Mammary epithelial cell (primary cell): ENCODE measurements at places on chromosomes 13 and 19. TPM values are rescaled to one million over a fixed set of nuclear protein-coding genes. Genes with fewer than 3 reads are reported as not detected.

Gene ONECUT3
- total RNA-seq: 0.09 TPM in 1 of 2 replicates, not detected in the other

Gene RNF17
- not detected in 2 replicates for total RNA-seq

Gene ZNF763
- 1.1 and 1.6 TPM in 2 replicates for total RNA-seq

Gene CLIP3
- 2.6 and 3.9 TPM in 2 replicates for total RNA-seq

Gene ZNF253
- 11.5 TPM for total RNA-seq

Gene ZNF726
- total RNA-seq: 2.4 and 4.1 TPM in 2 replicates

Gene VSTM2B
- not detected in 2 replicates for total RNA-seq

Gene KLK12
- total RNA-seq: not detected in 2 replicates

Gene TNNT1
- total RNA-seq: 80.4 and 85.2 TPM in 2 replicates

Gene ATP8B3
- total RNA-seq: 1.6 and 2.7 TPM in 2 replicates

Gene CGB1
- not detected for total RNA-seq

Gene JAK3
- total RNA-seq: 8.2 TPM

Gene KLF1
- total RNA-seq: not detected in 2 replicates

Gene IGFL1
- total RNA-seq: 1.7 and 8.7 TPM in 2 replicates

Gene C13orf42
- total RNA-seq: not detected

Gene ZNF556
- total RNA-seq: 1.1 and 2.3 TPM in 2 replicates

Gene SIGLEC7
- total RNA-seq: not detected

Gene PRR36
- total RNA-seq: under 0.01 TPM

Gene PARP4
- total RNA-seq: 25.9 and 48.3 TPM in 2 replicates

Gene ZNF792
- 1.0 and 2.2 TPM in 2 replicates for total RNA-seq

Gene GSX1
- not detected for total RNA-seq

Gene CRB3
- 18.3 TPM for total RNA-seq

Gene TMEM59L
- total RNA-seq: 0.89 and 1.1 TPM in 2 replicates

Gene SHISA7
- total RNA-seq: 0.05 TPM in 1 of 2 replicates, not detected in the other

Gene HSH2D
- total RNA-seq: under 0.01 TPM

Gene KIR2DL1
- total RNA-seq: not detected

Gene ZNF606
- total RNA-seq: 8.0 and 9.5 TPM in 2 replicates

Gene NAPSA
- total RNA-seq: 0.59 and 0.75 TPM in 2 replicates

Gene ZNF468
- 24.7 TPM for total RNA-seq

Gene C19orf33
- 39.7 TPM for total RNA-seq

Gene METTL21C
- total RNA-seq: not detected

Gene NALCN
- total RNA-seq: 2.4 and 3.1 TPM in 2 replicates

Gene ZNF20
- total RNA-seq: 3.5 and 5.2 TPM in 2 replicates

Gene PGLYRP2
- total RNA-seq: not detected

Gene RNF126
- total RNA-seq: 68.2 and 83.9 TPM in 2 replicates
